Stimulated activated CD8-positive, alpha-beta memory T cell treated with anti-CD3 and anti-CD28 coated beads, Interleukin-15, amount 100 ng/mL, for 4 hours (primary cell): ENCODE measurements at places on chromosomes 6 and 20.

- no peak for DNase-seq
These were observed 35.3 kb downstream of the TGM3 start for GRCh38 chr20:2331106-2331505.

GRCh38 chr6:44086931-44087574, 40.2 kb downstream of the MRPL14 start:
- no peak for DNase-seq

- no peak for DNase-seq
These were observed 175.5 kb downstream of the EYA2 start for GRCh38 chr20:47070176-47070575.

GRCh38 chr6:67224989-67225388, 1410.1 kb upstream of the ADGRB3 start:
- no peak for DNase-seq

DNA sequence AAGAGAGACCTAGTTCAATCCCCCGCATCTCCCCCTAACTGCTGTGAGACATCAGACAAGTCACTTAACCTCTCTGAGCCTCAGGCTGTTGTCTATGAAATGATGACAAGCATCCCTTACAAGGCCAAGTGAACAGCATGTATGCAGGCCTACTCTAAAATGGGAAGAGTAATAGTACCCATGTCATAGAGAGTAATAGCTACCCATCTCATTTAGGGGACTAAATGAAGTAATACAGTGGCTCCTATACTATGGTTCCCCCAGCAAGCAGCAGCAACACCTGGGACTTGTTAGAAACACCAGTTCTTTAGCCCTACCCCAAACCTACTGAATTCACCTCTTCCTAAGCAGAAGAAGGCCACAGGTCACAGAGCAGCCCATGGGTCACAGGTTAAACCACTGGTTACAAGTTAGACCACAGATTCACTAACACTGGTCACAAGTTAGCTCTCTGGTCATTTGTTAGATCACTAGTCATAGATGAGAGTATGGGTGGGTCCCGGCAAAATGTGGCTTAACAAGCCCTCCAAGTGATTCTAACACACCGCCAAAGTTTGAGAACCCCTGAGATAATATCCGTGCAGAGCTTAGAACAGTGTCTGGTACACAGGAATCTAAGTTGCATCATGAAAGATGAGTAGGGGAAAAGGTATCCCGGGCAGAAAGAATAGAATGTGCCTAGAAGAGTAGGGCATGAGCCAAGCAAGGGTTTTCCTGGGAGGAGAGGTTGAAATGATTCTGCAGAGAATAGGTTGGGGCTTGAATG, 1.4 kb downstream of the DEFB124 start:
- no peak for DNase-seq

DNA sequence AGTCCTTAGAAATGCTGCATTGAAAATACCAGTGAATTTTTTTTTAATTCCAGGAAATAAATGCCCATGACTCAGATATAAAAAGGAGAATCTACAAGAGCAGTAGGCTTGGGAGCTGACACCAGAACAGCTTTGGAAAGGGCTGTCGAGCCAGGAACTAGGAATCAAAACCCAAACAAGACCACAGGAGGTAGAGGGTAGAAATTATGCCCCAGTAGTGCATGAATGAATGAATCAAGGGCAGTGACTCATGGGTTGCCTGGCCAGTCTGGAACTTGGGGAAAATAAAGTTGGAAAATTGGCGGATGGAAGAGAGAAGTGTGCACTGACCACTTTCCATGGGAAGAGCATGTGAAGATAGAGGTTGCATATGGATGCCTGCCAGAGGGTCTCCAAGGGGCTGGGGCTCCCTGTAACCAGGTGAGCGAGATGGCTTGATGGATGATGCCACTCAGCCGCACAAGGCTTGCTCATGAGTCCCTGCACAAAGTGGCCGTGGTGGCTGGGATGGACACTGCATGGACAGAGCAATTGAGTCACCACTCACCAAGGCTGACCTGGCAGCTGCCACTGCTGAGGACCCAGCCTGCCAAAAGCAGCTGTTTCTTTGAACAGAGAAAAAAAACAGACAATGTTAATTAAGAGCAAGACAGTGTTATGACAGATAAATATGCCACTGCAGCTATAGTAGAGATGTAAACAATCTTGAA, 15.2 kb upstream of the MCCD1 start:
- no peak for DNase-seq

DNA sequence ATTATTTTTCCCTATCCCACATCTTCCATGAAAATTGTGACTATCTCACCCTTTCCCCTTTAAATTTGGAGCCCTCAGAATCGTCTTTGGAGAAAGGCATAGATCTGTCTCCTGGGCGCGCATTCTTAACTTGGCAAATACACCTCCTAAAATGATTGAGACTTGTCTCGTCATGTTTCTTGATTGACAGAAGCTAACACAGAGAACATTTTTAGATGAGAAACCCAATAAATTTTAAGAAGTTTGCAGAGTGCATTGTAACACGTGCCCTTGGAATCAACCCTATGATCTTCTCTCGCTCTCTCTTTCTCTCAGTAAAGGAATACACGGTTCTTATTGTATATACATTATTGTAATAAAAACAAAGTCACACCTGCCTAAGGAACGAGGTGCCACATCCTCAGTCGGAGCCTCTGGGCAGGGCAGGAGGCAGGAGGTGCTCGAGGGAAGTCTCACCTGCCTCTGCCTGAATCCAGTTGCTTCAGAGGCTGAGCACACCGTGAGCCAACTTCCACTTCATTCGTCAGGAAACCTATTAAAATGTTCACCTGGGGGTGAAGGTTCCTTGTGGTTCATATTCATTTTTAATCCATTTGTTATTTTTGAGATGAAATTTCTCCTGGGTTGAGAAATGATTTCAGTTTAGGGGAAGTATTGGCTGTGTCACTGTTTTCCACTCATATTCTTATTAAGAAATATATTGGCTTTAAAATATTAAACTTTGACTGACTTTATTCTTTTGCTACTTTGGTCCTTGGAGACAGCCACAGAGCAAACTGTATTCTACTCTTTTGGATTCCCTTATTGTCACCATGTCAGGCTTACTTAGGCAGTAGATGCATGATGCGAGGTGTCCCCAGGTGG, 90.5 kb upstream of the THBS2 start:
- no peak for DNase-seq

DNA sequence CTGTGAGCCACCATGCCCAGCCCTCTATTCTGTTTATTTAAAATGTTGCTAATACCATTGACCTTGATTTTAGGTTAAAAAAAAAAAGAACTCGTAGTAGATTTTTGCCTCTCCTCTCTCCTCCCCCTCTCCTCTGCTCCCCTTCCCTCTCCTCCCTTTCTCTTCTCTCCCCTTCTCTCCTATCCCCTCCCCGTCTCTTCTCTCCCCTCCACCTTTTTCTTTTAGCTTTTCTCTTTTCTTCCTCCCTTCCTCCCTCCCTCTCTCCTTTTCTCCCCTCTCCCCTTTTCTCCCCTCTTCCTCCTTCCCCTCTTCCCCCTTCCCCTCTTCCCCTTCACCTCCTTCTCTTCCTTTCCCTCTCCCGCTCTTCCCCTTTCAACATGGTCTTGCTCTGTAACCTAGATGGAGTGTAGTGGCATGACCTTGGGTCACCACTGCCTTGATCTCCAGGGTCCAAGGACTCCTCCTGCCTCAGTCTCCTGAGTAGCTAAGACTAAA, 223.8 kb downstream of the ZFAND3 start:
- no peak for DNase-seq

DNA sequence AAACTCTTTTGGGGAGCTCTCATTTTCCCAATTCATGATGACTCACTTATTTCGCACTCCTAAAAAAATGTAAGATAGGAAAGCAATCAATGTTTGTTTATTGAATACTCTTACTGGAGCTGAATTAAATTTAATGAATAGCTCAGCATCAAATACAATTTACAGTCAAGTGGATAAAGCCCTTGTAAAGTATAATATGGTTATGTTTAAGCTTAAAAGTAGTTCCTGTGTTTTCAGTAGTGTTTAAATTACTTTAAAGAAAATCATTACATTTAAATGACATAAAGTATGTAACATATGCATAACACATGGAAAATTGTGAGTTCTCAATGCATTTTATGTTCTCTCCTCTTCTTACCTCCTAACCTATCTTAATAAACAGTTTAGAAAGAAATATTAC, at the start of gene OR2B3:
TSS of gene OR2B3 (minus strand) at position 101 of the 400 bp plus-strand sequence. CDS start at position 36, 65 bp downstream.
- DNase-seq, result no peak

GRCh38 chr6:12012038-12012557, at the start of gene HIVEP1:
Gene HIVEP1, plus strand, starts transcription at chr6:12012312. Its CDS starts 3,317 bp downstream, at chr6:12015629.
- DNase-seq, result no peak

DNA sequence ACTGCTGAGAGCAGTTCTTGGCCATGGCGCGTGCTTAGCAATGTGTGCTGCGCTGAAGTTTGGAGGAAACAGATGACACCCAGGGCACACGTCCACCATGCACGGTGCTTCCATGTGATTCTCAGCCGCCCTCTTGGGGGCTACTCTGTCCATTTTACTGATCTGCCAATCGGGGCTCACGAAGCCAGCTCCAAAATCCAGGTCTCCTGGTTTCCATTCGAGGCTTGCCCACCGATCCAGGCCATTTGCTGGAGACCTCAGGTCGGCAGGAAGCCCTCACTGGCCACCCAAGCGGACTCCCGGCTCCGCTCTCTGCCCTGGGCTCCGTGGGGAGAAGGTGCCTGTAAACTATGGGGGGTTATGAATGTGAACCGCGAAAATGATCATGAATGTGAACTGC, 11.7 kb upstream of the FRMD1 start:
- DNase-seq, result no peak

GRCh38 chr6:34239893-34240292, 3.2 kb downstream of the HMGA1 start:
- no peak for DNase-seq

GRCh38 chr6:16844183-16844582, 82.9 kb upstream of the ATXN1 start:
- DNase-seq, result no peak

- DNase-seq, result peak; percentile 23
These were observed at the start of gene TRIM38 for GRCh38 chr6:25962149-25963127. Gene TRIM38, plus strand, starts transcription at chr6:25962802. Its CDS starts 3,721 bp downstream, at chr6:25966523.

DNA sequence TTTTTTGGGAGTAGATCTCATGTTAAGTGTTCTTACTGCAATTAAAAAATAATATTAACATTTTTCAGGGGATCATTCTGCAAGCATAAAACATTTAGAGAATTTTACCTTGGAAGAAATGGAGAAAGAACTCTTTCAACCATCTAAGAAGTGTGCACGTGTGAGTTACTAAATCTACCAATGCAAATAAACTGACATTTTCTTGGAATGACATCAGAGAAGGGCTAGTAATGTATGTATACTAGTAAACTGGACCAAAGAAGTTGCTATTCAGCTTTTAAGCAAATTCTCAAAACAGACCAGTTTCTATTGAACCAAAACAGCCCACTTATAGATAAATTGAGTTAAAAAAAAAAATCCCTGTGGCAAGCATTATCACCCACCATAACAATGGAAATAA, 191.2 kb downstream of the BTBD3 start:
- DNase-seq, result no peak

DNA sequence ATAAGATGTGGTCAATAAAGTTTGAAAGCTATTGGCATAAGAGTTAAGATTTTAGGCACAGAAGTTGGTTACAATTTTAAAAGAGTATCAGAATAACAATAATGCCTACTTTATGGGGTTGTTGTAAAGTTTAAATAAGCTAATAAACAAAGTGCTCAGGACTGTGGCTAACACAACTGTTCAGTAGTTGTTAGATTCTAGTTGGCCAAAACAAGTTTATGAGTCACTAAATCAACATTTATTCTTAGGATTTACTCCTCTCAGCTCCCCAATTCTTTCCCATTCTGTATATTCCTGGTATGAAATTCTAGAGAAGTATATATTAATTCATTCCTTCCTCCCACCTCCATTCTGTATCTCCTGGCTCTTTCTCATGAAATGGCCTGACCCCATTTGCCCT, 14.5 kb downstream of the RMND1 start:
- DNase-seq, result no peak

DNA sequence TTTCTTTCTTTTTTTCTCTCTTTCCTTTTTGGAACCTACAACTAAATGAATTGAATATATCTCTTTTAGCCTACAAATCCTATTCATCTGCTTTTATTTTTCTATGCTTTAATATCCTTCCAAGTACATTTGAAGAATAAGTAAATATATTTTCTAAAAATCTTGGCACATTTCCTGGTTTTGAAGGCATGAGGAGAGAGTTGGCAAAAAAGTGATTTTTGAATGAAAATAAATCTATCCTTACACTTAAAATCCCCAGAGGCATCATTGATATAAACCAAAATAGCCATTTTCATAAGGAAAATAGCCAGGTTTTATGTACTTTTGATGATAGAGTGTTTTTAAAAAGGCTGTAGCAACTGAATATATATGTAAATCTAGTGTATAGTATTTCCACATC, 69.0 kb downstream of the SAMD5 start:
- DNase-seq, result no peak

GRCh38 chr6:131642987-131643611, 6.0 kb downstream of the ENPP3 start:
- no peak for DNase-seq

DNA sequence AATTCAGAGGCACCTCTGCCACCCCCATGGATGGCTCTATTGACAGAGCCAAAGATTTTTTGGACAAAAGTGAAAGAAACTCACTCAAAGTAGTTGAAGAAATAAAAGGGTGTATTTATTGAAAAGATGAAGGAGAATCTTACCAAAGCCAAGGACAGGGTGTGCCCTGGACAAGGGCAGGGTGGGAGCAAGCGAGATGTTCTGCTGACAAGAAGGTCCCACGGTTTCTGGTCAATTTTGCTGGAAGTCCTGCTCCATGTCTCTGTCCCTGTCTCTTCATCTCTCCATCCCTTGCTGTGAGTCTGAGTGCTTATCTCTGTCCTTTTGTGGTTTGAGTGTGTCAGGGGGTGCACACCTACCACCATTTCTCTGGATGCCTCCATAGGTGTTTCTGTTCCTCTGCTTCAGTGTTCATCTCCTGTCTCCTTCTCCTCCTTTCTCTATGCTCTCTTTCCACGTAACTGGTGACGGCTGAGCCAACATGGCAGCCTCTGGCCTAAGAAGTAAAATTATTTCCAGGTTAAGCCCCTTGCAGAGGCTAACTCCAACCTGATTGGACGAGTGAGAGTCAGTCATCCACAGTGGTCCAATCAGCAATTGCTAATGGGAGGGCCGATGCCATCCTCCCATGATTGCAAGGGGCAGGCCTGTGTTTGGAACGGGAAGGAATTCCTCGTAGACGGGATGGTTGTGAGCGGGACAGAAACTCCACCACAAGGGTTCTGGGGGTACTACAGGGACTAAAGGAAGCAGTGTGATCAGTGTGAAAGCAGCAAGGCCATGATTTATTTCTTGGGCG, 502.1 kb upstream of the CDH4 start:
- no peak for DNase-seq

- no peak for DNase-seq
These were observed 71.2 kb downstream of the KIAA0319 start for GRCh38 chr6:24574809-24575208.

GRCh38 chr20:30286157-30286556, 971.3 kb upstream of the DEFB115 start:
- no peak for DNase-seq
